Stimulated activated CD4-positive, alpha-beta T cell treated with anti-CD3 and anti-CD28 coated beads, Interleukin-12 subunit alpha, Interleukin-12 subunit beta, amount 100 ng/mL, for 24 hours (primary cell): ENCODE measurements at places on chromosomes 6 and 20.

DNA sequence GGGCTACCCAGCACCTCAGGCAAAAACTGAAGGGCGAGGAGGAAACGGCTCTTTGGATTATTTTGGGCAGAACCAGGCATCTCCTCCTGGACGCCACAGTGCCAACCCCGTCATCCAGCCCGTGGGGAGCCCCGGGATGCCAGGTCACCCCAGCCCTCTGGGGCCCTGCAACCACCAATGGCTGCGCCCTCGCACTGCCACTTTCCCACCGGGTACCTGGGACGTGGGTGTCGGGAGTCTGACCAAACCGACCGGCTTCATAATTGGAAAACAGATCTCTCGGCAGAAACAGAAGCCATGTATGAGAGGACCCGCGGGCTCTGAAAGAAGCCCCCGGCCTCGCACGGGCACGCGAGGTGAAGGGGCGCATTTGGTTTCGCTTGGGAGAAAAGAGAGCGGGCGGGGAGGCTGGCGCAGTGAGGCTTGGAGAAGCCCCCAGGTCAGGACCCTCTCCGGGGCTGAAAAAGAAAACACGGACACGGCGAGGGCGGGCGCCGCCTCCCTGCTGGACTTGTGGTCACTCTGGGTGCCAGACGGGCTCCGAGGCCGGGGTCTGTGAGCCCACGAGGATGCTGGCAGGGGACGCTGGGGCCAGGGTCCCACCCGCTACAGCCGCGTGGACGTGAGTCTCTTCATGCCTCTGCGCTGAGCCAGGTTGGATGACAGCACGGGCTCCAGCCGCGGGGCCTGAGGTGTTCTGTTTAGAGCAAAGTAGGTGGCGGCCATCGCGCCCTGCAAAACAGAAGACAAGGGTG, 29.6 kb upstream of the MPC1 start:
- no peak for DNase-seq

- DNase-seq = no peak
These were observed 491 bp upstream of the ITCH start for GRCh38 chr20:34362502-34363061.

DNA sequence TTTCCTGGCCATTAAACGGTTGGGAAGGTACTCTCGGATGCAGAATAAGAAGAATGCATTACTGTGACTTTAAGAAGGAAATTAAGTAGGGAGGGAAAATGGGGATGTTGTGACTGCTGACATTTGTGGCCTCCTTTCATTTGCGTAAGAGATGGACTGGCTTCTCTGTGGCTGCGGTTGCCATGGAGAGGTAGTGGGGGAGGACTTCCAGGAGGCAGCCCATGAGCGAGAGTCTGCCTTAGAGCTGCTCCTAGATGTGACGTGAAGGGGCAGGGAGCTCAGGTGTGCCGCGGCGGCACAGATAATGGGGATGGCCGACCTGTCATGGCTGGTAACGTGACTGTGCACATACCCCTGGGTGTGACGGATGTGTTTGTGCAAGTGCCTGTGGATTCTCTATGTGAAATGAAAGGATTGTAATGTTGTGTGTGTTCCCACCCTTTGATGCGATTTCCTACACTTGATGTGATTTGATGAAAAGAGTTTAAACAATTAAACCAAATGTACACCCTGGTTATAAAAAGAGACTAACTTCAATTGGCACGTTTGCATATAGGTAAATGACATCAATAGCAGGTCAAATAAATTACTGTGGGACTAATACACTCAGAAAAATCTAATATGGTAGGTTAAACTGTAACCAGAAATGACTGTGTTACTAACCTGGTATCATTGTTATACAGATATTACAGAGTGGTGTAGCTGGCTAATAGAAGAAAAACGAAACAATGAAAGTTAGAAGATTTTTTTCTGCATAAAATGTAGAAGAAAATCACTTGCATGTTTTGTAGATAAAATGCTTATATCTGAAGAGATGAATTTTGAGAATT, 48.9 kb downstream of the HIVEP1 start:
- peak; percentile 52 for DNase-seq

GRCh38 chr20:2420510-2420909, 39.8 kb downstream of the TGM6 start:
- no peak for DNase-seq

DNA sequence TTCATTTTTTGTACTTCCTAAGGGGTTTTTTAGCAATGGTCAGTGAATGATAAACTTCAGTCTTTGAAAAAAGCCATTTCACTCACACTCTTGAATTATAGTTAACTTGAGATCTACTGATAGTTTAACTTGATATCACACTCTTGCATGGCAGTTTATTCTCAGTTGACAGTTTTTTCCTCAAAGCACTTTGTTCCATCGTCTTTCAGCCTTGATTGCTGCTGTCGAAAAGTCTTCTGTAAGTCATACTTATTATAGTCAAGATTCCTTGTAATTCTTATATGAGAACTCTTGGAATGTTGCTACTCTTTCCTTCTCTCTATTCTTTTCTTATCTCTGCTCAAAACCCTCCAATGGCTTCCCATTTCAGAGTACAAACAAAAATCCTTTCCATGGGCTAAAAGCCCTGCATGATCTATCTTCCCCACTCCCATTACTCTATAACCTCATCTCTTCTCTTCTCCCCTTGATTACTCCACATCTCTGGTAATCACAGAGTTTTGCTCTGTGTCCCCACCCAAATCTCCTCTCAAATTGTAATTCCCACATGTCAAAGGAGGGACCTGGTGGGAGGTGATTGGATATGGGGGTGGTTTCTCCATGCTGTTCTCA, 31.2 kb downstream of the ZHX3 start:
- DNase-seq = no peak

DNA sequence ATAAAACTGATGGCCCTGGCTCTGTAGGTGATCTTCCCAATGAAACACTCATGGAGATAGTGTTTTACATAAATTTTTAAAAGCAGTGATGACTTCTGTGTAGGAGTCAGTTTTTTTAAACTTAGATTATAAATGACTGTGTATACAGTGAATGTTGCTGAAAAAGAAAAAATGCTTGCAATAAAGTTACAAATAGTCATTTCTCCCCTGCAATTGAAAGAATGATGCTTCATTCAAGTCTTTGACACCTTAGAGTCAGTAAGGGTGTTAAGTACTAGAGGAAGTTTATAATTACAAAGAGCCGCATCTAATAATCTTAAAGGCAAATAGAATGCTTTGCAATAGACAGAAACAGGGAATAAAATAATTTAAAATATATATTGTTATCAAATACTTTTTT, 27.6 kb downstream of the ZNF292 start:
- no peak for DNase-seq
